ENCODE measurements at places on chromosomes 2 and 18.

GRCh38 chr18:75122334-75122958 is 86.5 kb downstream of the PTGR3 start:
- DNase-seq = no peak

DNA sequence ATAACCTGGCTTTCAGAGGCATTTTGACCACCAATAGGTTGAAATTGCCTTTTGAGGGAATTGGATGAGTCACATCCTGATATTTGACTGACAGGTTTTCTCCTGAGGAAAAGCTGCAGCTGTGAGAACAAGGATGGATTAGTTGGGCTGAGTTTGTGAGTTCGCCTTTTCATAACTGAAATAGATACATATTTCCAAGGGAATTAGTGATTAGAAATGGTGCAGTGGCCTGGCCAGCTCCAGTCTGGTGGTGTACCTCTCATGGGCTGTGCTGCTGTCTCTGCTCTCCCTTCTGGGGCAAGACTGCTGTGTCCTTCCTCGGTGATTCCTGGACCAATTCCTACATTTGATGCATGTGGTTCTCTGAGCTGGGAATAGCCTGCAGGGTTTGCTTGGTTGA is 341.3 kb downstream of the TSN start:
- no peak for DNase-seq

- DNase-seq = no peak
Observed at GRCh38 chr2:1543776-1544477, 130.7 kb downstream of the TPO start.

DNA sequence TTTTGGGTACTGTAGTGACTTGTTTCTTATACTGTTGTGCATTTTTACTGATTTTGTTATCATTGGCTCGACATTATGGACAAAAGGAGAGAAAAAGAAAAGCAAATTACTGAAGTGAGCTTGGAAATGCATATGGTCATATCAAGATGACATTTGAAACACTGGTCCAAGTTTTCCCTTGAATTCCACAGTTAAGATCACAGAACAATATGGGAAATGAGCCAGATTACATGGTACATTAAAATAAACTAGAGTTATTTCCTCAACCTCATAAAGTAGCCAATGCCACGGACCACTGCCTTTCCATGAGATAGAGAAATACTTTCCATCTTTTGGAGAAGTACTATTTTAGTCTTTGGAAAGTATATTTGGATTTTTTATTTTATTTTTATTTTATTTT is 62.0 kb upstream of the SGPP2 start:
- no peak for DNase-seq

GRCh38 chr2:67896476-67896875 is 166.3 kb downstream of the C1D start:
- DNase-seq = no peak

DNA sequence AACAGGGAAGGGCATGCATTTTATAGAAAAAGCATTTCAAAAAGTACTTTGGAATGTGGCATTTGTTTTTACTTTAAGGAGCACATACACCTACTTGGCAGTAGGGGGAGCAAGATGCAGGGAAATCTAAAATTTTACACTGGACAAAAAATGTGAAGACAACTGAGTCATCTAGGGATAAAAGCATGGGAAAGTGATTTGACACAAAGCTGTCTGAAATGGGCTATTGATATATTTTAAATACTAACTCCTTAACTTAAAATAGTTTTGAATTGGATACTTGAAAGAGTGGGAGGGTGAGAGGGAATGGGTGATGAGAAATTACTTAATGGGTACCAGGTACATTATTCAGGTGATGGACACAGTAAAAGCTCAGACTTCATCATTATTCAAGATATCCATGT is 15.8 kb downstream of the TMEM200C start:
- peak; percentile 18 for DNase-seq

DNA sequence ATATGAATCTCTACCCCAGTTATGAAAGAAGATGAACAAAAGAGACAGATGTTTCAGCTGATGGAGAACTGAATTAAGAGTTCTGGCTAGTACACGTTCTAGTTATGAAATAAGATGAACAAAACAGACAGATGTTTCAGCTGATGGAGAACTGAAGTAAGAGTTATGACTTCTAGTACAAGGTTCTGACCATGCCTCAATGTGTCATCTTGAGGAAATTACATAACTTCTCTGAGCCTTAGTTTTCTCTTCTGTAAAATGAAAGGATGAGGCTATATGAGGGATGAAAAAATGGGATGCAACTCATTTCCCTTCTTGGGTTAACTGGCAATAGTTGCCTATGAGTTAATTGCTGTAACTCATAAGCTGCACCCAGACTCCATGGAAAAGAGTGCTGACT is 92.9 kb upstream of the WDR75 start:
- DNase-seq = no peak

GRCh38 chr2:174493549-174494331 is 6.9 kb upstream of the GPR155 start:
- no peak for DNase-seq

All from SHP77 (cell line).